IMR-90 (cell line): ENCODE measurements at places on chromosomes 13 and 19.

DNA sequence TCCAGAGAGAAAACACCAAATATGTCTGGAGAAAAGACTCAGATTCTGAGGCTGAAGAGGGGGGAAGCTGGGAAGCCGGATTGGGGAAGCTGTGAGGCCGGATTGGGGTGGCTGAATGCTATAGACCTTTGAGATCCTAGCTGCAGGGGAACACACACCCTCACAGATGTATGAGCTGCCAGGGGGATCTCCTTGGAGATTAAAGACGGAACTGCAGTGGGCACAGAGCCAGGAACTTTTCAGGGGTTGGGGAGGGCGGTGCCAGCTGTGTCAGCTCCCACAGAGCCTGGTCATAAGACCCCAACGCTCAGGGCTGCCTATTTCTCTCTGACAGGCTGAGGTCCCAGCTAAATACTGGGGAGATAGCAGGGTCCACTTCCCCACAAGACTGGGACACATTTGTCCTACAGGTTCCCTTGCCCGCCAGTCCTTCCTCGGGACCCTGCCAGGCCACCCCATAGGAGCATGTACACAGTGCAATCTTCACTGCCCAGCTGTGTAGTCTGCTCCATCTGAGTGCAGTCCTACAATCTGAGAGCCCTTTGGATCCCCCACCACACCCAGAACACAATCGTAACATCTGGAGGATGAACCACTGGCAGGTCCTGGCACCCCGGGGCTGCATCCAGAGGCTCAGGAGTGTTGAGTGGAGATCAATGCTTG is 1893.9 kb downstream of the PCDH9 start:
- no peak overlapping the region for H3K4me3 ChIP-seq
- H3K27me3 ChIP-seq, result no peaks in the 10 kb centered on the region
- peaks cover 8% of the 10 kb centered on the region for H3K4me1 ChIP-seq
- no peak for DNase-seq
- H3K36me3 ChIP-seq, result no peaks in the 10 kb centered on the region

- no peaks in the 10 kb centered on the region for H3K36me3 ChIP-seq
- no peaks in the 10 kb centered on the region for H3K27me3 ChIP-seq
- DNase-seq, result no peak
- H3K27ac ChIP-seq, result no peak overlapping the region
- no peak overlapping the region for H3K4me3 ChIP-seq
Observed at GRCh38 chr13:33353210-33353609, 67.7 kb upstream of the STARD13 start.

DNA sequence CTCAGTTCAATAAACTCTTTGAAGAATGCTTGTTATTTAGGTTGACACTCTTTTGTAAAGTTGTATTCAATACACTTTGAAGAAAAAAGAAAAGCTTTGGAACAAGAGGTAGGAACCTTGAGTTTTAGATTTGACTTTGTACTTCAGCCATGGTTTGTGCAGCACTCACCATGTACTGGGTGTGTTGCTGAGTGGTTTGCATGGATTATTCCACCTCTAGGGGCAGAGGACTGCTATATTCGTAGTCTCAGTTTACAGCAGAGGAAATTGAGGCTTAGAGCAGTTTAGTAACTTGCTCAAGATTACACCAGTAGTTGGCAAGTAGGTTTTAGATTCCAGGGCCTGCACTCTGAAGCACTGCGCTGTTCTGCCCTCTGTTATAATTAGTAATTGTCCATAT is 68.8 kb downstream of the DNAJC3 start:
- no peaks in the 10 kb centered on the region for H3K27me3 ChIP-seq
- H3K27ac ChIP-seq, result no peak overlapping the region
- H3K36me3 ChIP-seq, result no peaks in the 10 kb centered on the region
- no peak for DNase-seq

- H3K27me3 ChIP-seq, result no peaks in the 10 kb centered on the region
- no peaks in the 10 kb centered on the region for H3K4me1 ChIP-seq
- no peak for DNase-seq
- H3K36me3 ChIP-seq, result no peaks in the 10 kb centered on the region
Observed at GRCh38 chr13:96677029-96677428, 317.2 kb downstream of the OXGR1 start.

- H3K4me3 ChIP-seq, result no peak overlapping the region
- H3K27ac ChIP-seq, result no peak overlapping the region
- no peak for DNase-seq
- no peaks in the 10 kb centered on the region for H3K4me1 ChIP-seq
- H3K27me3 ChIP-seq, result no peaks in the 10 kb centered on the region
- no peaks in the 10 kb centered on the region for H3K36me3 ChIP-seq
Observed at GRCh38 chr13:109212650-109213049, 573.7 kb downstream of the IRS2 start.
